ENCODE measurements at places on chromosomes 7 and 10. TPM values are rescaled to one million over a fixed set of nuclear protein-coding genes. Genes with fewer than 3 reads are reported as not detected.

GRCh38 chr10:62317257-62317656, 48.6 kb upstream of the RTKN2 start:
- no peak overlapping the region for H3K4me3 ChIP-seq
- H3K4me1 ChIP-seq: no peaks in the 10 kb centered on the region
- H3K27ac ChIP-seq: no peak overlapping the region

DNA sequence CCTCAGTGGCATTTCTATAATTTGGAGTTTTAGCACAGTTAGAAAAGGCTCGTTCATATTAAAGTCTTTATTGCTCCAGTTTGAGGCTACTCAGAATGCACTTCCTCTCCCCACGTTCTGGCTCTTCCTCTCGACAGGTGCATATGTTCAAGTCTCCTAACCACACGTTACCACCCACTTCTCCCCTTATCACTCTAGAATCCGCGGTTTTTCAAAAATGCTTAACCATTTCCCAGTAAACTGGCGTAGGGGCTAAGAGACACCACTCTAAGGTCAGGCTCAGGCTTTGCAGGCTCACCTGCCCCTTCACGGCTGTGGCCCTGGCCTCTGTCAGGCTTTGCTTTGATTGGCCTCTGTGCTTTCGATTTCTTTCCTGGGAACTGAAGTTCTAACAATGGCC, 383.6 kb downstream of the GLRX3 start:
- no peak for DNase-seq
- no peaks in the 10 kb centered on the region for H3K27me3 ChIP-seq
- no peak overlapping the region for H3K27ac ChIP-seq
- H3K36me3 ChIP-seq: no peaks in the 10 kb centered on the region
- H3K4me3 ChIP-seq: no peak overlapping the region

DNA sequence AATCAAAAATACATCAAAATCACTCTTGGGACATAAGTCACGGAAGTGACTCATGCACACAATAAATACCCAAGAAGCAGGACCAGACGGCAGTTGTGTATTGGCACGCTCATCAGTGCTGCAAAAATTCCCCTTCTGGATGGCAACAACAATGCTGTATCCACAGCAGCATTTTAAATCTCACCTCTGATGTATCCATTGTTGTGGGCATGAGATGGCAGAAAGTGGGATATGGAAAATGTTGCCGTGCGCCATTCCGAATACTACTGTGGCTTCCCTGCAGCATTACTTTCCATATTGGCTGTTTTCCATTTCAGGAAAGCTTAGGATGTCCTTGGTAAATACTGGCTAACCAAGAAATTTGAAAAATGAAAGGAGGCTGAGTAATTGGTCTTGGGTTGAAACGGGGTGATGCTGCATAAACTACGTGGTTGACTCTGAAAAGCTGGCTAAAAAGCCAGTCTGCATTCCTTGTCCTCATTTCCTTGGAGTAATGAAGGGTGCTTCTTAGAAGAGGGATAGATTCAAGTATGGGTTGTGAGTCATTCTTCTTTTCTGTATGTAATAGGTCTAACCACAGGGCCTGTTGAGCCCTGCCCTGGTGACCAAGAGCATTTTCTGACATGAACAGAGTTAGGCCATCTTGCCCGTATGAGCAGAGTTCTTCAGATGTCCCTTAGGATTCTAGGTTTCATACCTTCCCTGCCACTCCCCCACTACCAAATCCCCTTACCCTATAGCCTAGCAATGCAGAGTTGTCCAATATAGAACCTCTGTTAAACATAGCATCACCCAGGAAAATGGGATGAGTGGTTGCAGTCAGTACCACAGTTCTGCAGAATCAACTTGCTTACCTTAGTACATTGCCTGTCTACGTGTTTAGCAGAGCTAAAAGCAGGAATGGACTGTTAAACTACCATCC, 36.3 kb upstream of the TOMM7 start:
- H3K4me3 ChIP-seq: peak overlapping the region; percentile 2
- H3K36me3 ChIP-seq: 0 out of 2 replicates have a peak, but pooled peaks cover 2% of the 10 kb centered on the region
- peaks cover 57% of the 10 kb centered on the region for H3K4me1 ChIP-seq
- DNase-seq: peak; percentile 69
- H3K27me3 ChIP-seq: no peaks in the 10 kb centered on the region

GRCh38 chr10:128498378-128498730, 372.1 kb upstream of the MKI67 start:
- H3K27ac ChIP-seq: no peak overlapping the region
- no peak overlapping the region for H3K4me3 ChIP-seq
- H3K4me1 ChIP-seq: no peaks in the 10 kb centered on the region
- peaks cover 38% of the 10 kb centered on the region for H3K27me3 ChIP-seq
- H3K36me3 ChIP-seq: no peaks in the 10 kb centered on the region
- no peak for DNase-seq

DNA sequence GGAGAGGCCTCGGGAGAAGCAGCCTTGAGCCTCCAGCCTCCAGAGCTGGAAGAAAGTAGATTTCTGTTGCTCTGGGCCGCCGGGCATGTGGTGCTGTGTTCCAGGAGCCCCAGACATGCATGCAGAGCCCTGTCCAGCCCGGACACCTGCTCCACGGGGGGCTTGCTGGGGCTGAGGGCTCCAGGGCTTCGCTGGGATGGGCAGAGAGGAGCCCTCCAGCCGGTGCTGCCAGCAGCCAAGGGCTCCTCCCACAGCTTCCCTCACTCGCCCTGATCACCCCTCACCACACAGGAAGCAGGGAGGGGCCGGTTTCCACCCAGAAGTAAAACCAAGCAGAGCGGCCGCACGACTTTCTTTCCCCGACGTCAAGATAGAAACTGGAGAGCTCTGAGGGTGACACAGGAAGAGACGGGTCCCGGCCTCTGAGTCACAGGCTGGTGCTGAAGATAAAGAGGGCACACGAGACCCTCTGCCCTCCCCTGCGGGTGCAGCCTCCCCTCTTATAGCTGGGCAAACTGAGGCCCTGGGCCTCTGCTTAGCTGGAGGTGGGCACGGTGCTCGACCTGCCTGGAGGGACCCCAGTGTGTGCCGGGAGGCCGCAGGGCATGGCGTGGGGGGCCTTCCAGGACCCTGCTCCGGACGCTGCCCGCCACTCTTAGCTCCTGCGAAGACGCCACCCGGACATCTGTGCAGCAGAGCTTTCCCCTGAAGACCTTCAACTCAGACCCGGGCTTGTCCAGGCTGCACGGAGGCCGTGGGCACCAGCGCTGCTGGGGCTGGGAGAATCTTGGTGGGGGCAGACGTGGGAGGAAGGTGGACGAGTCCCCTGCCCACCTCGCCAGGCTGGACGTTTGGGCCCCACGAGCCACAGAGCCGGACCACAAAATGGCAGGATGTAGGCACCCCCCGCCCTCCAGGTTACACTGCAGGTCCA, 31.1 kb downstream of the ADAP1 start:
- H3K36me3 ChIP-seq: no peaks in the 10 kb centered on the region
- no peak for DNase-seq
- no peak overlapping the region for H3K4me3 ChIP-seq
- H3K27ac ChIP-seq: no peak overlapping the region

DNA sequence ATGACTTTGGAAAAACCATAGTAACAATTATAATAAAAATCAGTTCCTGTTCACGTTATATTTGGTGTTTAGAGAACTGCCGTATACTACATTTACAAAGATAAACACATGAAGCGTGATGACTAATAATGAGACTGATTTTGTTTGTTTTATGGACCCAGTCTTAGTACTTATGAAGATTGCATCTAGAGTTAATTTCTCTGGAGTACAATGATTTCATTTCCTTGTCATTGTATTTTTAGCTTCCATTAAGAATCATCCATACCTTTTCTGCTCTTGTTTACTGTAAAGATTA, 2.9 kb downstream of the RBM20 start:
- no peaks in the 10 kb centered on the region for H3K36me3 ChIP-seq
- H3K27ac ChIP-seq: no peak overlapping the region
- DNase-seq: no peak

- DNase-seq: no peak
- no peak overlapping the region for H3K4me3 ChIP-seq
- no peak overlapping the region for H3K27ac ChIP-seq
- H3K36me3 ChIP-seq: no peaks in the 10 kb centered on the region
- H3K27me3 ChIP-seq: no peaks in the 10 kb centered on the region
- no peaks in the 10 kb centered on the region for H3K4me1 ChIP-seq
These were observed 278.1 kb upstream of the SP4 start for GRCh38 chr7:21149809-21150208.

DNA sequence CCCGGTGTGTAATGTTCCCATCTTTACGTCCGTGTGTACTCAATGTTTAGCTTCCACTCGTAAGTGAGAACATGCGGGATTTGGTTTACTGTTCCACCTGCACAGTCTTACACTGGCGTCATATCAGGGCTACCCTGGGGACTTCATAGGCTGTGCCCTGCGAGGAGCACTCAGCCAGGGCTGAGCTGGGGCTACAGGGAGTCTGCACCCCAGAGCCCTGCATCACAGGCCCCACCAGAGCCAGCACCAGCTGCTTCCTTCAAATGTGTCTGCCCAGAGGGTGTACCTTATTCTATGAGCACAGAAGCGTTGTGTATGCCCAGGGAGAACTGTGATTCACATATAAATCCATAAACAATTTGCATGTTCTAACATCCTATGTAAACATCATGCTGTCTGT, 277.1 kb downstream of the TCERG1L start:
- no peaks in the 10 kb centered on the region for H3K27me3 ChIP-seq
- no peaks in the 10 kb centered on the region for H3K36me3 ChIP-seq
- H3K27ac ChIP-seq: no peak overlapping the region

GRCh38 chr10:126301701-126302475, 86.4 kb downstream of the ADAM12 start:
- H3K27ac ChIP-seq: no peak overlapping the region
- peaks cover 60% of the 10 kb centered on the region for H3K27me3 ChIP-seq
- no peak for DNase-seq
- H3K36me3 ChIP-seq: no peaks in the 10 kb centered on the region

GRCh38 chr10:51079331-51079730, 5.0 kb downstream of the PRKG1 start:
- no peak overlapping the region for H3K4me3 ChIP-seq
- no peak for DNase-seq
- peaks cover 34% of the 10 kb centered on the region for H3K27me3 ChIP-seq
- no peak overlapping the region for H3K27ac ChIP-seq
- H3K36me3 ChIP-seq: no peaks in the 10 kb centered on the region
- no peaks in the 10 kb centered on the region for H3K4me1 ChIP-seq

DNA sequence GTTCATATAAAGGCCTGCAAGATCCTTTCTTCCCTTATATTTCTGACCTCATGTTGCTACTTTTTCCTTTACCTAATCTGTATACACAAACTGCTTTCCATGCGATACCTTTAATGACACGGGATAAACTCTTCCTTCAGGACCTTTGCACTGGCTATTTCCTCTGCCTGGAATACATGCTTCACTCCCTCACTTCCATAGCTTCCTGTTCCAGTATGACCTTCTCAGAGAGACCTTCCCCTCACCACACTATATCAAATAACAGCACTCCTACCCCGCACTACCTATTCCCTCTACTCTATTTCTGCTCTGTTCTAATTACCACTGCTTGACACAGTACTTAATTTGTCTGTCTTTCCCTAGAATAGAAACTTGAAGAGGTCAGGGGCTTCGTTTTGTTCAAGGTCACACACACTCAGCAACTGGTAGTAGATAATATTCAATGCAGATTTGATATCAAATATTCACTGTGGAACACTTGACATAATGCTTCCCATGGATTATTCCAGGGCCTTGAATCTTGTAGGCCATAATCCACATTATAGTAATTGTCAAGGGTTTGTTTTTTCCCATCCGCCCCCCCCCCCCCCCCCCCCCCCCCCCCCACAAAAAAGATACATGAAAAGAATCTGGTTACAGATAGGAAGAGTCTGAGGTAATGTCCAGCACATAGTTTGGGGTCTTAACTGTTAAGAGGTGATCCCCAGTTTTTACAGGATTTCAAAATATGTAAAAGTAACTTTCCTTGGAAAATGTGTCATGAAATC, 11.1 kb downstream of the SYPL1 start:
- peaks cover 9% of the 10 kb centered on the region for H3K36me3 ChIP-seq
- H3K27ac ChIP-seq: no peak overlapping the region
- H3K27me3 ChIP-seq: no peaks in the 10 kb centered on the region
- DNase-seq: no peak
- H3K4me3 ChIP-seq: no peak overlapping the region

- H3K4me1 ChIP-seq: no peaks in the 10 kb centered on the region
- DNase-seq: no peak
- H3K27ac ChIP-seq: no peak overlapping the region
- H3K27me3 ChIP-seq: no peaks in the 10 kb centered on the region
These were observed 249.1 kb downstream of the DNAJB9 start for GRCh38 chr7:108818742-108819141.

GRCh38 chr10:88879534-88880281, at the start of gene STAMBPL1:
Gene STAMBPL1 (plus strand): TSS chr10:88880245. CDS start chr10:88901709, 21,464 bp downstream.
- no peaks in the 10 kb centered on the region for H3K36me3 ChIP-seq
- peak within 1 kb of the TSS; percentile 75 for H3K4me3 ChIP-seq
- H3K27ac ChIP-seq: peak within 1 kb of the TSS; percentile 93
- H3K27me3 ChIP-seq: no peaks in the 10 kb centered on the region

DNA sequence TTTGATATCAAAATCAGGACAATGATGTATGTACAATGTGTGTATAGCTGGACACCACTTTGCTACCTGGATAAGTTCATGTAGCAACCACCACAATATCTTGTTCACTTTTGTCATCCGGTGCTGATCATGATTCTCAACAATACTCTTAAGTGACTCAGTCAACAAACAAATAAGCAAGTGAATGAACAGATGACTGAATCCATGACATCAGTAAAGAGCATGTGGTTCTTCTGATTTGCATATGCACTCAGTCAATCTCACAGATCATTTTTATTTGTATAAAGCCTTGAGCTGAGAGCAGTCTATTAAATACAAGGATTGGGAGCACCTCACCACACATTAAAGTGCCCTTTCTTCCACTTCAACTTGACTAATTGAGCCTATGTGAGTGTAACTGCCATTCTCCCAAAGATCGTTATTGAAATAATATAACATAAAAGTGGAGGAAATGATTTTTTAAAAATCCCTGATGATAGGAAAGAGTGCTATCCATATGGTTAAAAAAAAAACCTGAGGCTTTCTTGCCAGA, 69.5 kb downstream of the NPSR1 start:
- H3K27me3 ChIP-seq: no peaks in the 10 kb centered on the region
- no peak for DNase-seq
- no peaks in the 10 kb centered on the region for H3K4me1 ChIP-seq
- no peaks in the 10 kb centered on the region for H3K36me3 ChIP-seq
- H3K4me3 ChIP-seq: no peak overlapping the region

- peak overlapping the region; percentile 83 for H3K27ac ChIP-seq
- no peaks in the 10 kb centered on the region for H3K36me3 ChIP-seq
- no peak for DNase-seq
- peaks cover 54% of the 10 kb centered on the region for H3K4me1 ChIP-seq
- no peaks in the 10 kb centered on the region for H3K27me3 ChIP-seq
- H3K4me3 ChIP-seq: no peak overlapping the region
These were observed 33.1 kb downstream of the SEMA3C start for GRCh38 chr7:80885757-80886156.

- no peaks in the 10 kb centered on the region for H3K27me3 ChIP-seq
- no peak overlapping the region for H3K4me3 ChIP-seq
- peaks cover 7% of the 10 kb centered on the region for H3K4me1 ChIP-seq
- H3K27ac ChIP-seq: no peak overlapping the region
These were observed 12.2 kb downstream of the CPA2 start for GRCh38 chr7:130278860-130279259.

SPACDR gene
- total RNA-seq: 1.7 TPM

MACC1 gene
- 9.8 TPM for total RNA-seq

SKIDA1 gene
- 0.34 TPM for total RNA-seq

LRRC17 gene
- total RNA-seq: 0.47 TPM

BMS1 gene
- 40.0 TPM for total RNA-seq

JAZF1 gene
- 3.4 TPM for total RNA-seq

HABP2 gene
- 0.20 TPM for total RNA-seq
